ENCODE measurements at places on chromosomes 6 and 20.

GRCh38 chr6:149821492-149821891 lies 42.7 kb downstream of the LRP11 start:
- DNase-seq = no peak

- no peak for DNase-seq
Observed at GRCh38 chr20:38405132-38405531, 30.0 kb downstream of the SNHG17 start.

DNA sequence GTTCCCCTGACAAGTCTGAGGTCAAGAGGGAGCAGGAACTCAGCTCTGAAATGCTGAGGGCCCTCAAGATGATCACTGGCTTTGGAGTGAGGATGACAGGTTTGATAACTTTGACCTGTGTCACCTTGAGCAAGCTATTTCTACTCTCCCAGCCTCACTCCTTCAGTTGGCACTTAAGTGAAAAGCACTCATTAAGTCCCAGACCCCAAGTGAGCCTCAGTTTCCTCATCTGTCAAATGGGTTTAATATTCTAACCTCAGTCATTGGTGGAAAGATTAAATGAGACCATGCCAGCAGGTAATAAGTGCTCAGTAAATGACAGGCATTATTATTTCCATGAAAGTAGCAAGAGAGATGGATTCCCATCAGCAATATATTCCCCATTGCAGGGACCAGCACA lies 14.0 kb downstream of the DEFB132 start:
- no peak for DNase-seq

DNA sequence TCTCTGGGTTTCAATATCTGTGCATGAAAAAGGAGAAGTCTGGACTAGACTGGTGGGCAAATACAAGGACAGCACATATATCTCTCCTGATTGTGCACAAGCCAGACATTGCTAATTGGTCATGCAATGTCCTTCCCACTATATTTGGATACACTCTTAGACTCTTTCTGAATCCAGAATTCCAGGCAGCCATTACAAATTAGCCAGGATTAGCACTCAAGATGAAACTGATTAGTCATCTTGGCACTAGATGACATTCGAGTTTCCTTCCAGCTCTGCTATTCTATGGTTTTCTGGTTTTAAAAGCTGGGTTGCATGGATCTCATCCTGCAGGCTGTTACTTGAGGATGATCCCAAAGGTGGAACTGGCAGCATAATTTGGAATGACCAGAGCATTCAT lies 73.2 kb downstream of the SCP2D1 start:
- DNase-seq = no peak

DNA sequence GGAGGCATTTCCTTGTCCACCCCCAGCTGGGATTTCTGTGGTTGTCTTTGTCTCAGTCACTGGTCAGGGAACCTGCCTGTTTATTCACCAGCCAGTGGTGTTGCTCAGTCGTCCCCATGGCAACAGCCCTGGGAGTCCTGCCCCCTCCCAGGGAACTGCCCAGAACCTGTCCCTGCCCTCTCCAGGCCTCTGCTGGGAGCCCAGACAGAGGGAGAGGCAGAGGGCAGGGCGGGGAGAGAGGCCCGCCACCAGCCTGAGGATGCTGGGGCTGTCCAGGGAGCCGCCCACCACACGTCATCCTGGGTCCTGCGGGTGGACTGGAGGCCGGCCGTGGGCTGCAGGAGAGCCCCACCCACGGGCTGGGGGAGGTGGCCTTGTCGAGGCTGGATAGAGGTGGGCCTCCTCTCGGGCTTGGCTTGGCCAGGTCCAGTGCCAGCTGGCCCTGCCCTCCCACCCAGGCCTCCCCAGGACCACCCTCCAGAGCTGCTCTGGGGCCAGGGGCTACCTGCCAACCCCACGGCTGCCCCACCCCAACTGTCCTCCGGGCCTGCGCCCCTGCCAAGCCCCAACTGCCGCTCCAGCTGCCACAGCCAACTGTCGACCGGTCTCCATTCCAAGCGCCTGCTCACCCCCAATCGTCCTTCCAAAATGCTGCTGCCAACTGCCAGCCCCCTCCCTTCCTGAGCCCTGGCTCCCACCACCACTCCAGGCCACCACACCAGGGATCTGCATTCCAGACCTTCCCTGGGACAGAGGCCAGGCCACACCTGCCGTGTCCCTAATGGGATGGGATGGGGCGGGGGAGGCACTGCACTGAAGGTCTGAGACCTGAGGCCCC lies 4.2 kb upstream of the ZBTB46 start:
- no peak for DNase-seq

GRCh38 chr6:135922746-135923145 lies 71.2 kb downstream of the PDE7B start:
- no peak for DNase-seq

GRCh38 chr20:39986173-39986904 lies 702.7 kb downstream of the MAFB start:
- no peak for DNase-seq

DNA sequence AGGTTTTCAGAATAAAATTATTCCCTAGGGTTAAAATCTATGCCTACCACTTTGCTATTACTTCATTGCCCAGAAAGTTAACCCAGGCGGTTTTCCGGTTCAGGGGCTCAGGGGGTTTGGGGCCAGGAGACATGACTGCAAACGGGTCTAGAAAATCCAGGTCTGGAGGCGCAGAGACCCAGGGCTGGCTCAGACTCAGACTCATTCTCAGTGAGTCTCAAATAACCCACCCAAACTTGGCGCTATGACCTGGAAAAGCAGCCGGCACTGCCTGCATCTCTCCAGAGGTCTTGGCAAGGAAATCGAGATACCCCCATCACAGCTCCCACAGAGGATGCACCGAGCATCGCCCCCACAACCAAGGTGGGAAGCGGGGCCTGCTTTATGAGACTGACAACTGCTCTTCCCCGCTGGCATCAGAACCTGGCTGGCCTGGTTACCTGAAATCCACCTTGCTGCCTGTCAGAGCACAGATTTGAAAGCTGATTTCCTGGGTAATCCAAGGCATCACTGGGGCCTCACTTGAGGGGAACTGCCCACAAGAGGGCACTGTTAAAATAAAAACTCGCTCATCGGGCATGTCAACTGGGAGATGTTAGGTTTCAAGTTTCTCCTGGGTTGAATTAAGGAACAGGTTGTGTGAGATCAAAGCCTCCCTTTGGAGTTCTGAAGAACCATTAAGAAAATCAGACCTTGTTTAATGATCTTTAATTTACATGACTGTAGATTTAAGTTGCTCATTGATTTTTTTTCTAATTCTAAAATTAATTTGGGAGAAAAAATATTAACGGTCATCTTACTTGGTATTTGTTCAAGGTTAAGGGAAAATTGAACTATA lies 55.1 kb downstream of the KIF16B start:
- no peak for DNase-seq

DNA sequence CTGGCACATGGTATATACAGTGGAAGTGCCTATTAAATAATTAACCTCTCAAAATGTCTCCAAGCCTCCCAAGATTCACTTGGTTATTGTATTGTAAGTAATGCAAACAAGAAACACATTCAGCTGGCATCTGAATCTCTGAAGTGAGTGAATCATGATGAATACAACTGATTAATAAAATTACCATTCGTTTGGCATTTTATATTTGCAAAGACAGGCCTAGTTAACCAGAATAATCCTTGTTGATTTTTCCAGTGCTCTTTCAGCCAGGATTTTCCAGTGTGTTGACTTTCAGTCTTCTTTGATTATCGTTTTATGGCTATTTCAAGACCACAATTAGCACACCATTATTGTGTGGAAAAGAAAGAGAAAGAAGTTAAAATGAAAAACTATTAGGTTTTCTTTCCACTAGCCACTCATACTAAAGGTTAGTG lies 20.3 kb downstream of the SLC22A2 start:
- DNase-seq = no peak

DNA sequence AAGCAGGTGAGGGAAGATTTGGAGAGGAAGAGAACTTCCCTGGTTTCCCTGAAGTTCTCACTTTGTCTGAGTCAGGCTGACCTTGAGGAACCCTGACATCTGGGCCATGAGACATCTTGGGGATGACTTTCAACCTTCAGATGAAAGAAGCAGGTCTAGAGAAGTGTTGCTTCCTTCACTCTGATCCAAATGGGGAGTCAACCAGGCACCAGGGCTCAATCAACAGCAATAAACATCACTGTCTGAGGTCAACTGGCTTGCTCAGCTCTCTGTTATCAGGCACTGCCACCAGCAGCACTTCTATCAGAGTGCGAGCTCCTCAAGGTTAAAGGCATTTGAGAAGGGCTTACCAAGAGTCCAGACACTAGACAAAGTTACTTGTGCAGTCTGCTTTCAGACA lies 6.3 kb downstream of the ACOT8 start:
- no peak for DNase-seq

GRCh38 chr6:135183002-135183531 lies 2.0 kb downstream of the MYB start:
- DNase-seq = peak; percentile 74

DNA sequence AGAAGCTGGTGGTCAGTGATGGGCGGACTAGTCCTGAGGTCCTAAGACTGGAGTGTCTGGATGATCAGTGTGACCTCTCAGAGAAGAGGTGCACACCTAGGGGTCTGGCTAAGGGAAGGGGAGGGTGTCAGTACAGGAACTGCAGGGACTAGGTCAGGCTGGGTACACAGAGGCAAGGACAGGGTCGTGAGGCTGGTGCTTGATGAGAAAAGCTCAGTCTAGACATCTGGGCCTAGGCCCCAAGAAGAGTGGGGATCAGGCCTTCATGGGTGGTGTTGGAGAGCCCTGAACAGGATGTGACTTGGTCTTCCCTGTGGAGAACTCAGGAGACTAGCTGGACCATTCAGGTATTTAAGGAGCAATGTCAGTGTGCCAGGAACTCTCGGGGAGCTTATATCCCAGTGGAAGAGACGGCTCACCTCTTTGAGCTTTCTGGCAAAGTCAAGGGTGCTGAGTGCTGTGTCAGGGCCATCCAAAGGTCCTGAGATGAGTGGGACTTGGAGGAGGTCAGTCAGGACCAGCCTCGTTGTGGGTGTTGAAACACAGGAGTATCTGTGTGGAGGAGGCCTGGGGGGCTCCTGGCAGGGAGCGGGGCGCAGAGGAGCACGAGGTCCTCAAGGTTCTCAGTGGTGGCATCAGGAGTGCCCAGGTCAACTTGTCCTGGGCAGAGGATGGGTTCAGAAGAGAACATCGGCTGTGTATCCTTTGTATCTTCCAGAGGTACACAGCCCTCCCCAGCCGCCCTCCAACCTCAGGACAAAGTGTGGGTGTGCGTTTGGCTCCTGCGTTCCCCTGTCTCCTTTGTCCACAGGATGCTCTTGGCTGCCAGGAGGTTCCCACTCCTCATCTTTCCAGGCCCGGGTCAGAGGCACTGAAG lies 13.3 kb upstream of the MYT1 start:
- DNase-seq = no peak

DNA sequence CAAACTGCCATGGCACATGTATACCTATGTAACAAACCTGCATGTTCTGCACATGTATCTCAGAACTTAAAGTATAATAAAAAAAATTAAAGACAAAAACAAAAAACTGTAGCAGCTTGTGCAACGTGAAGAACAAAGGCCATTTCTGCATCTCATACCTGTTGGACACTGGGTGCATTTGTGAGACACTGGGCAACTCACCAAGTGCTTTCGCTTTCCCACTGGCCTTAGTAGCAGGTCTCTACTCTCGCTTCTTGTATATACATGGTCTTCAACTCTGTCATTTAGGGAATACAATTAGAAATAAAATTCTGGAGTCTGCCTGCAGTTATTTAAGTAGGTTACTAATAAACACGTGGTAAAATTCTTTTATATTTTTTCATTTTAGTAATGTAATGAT lies 423.8 kb downstream of the CBLN4 start:
- no peak for DNase-seq

DNA sequence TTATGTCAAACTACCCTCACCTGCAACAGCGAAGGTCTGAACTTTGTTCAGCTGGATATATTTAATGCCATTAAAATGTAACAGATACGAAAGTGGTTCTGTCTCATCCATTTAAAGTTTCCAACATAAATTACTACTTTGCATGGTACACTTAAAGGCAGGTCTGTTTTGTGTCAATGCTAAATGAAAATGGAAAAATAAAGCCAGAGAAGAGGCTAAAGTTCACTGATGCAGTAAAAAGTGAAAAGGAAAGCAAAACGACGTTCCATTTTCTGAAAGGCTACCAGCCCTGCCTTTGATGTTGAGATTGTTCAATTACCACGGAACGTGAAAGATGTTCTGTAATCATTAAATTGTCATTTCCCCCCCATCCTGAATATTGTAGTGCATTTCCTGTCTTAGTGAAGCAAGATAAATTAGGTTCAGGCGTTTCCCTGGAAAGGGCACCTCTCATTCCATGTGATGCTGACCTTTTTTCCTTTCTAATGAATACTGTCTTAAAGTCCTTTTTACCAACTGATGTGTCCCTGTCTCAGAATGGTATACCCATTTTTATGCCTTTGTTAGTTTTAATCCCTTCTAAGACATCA lies 334.7 kb upstream of the JAG1 start:
- DNase-seq = no peak

DNA sequence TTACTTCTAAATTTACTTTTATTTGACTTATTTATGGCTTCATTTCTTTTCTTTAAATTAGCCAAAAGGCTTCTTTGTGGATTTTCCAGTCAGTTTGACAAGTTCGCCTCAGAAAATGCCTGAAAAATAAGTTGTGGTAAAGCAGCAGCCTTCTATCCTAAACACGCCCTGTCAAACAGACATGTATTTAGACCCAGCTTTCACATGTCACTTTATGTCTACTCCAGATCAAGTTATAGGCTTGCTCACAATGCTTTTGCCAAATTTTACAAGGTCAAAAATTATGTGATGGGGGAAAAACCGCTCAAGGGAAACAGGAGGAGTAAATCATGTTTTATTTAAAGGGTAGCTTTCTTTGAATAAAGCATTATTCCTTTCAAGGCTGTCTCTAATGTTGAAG lies 615.0 kb downstream of the HDGFL1 start:
- DNase-seq = no peak

DNA sequence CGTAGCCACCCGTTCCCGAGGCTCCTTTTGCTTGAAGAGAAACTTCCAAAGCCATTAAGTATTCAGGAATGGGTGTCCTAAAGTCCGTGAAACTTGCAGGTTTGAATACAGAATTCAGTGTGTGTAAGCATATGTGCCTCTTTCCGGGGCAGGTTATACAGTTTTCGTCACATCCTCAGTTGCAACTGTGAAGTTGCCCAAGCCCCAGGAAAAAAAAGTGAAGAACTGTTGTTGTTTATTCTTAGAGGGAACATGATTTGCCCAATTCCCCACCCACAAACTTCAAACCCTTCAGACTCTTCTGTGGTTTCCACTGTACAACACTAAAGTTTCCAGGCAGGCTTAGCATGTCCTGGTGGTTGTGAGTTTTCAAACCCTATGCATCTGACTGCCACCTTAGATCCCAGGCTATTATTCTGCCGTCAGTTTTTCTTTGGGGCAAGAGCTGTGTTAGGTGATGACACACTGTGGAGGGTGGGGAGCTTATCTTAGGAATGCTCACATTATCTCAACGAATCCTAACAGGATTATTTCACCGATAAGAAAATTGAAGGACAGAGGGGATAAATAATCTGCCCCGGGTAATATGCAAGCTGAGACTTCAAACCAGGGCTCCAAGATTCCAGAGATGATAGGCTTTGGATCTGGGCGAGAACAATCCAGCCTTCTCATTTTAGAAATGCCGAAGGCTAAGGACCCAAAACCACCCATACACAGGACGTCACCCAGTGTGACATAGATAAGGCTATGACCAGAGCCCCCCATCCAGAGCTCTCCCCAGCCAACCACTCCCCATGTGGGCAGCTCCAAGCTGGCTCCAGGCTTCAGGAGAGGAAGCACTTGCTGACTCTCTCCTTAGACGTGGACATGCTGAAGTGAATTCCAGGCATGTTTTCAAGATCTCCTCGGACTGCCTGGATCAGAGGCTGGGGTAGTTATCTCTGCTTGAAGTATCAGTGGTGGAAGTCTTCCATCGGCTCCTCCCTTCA lies 81.7 kb upstream of the AFDN start:
- no peak for DNase-seq

GRCh38 chr20:23889775-23890187 lies 10.2 kb upstream of the CST5 start:
- DNase-seq = peak; percentile 55

- no peak for DNase-seq
Observed at GRCh38 chr6:44415449-44415848, 27.9 kb downstream of the CDC5L start.

Data from activated T-helper 2 cell treated with anti-CD3 and anti-CD28 coated beads, Interferon-gamma antibody, Interleukin-2, Interleukin-4, amounts not matched to agents 10 μg/mL and 5 μg/mL and 100 μg/mL, durations not matched to agents 14 hours and 24 hours and 36 hours (primary cell).